ENCODE measurements at places on chromosomes 1 and 21. TPM values are rescaled to one million over a fixed set of nuclear protein-coding genes. Genes with fewer than 3 reads are reported as not detected.

Gene ALX3
- not detected for total RNA-seq

Gene DNAJC28
- total RNA-seq, result 1.0 TPM

Gene IFNLR1
- total RNA-seq, result not detected

Gene S100B
- total RNA-seq, result not detected

Gene CR2
- total RNA-seq, result not detected

Gene CHD1L
- total RNA-seq, result 33.8 TPM

Gene IGSF9
- total RNA-seq, result 0.16 TPM

Gene KRTAP13-4
- not detected for total RNA-seq

Gene TCHHL1
- not detected for total RNA-seq

Measured in endothelial cell of umbilical vein (primary cell).